ENCODE measurements at places on chromosomes 1 and 21.

GRCh38 chr1:1915911-1916840, 1.1 kb downstream of the CALML6 start:
- no peak for DNase-seq

DNA sequence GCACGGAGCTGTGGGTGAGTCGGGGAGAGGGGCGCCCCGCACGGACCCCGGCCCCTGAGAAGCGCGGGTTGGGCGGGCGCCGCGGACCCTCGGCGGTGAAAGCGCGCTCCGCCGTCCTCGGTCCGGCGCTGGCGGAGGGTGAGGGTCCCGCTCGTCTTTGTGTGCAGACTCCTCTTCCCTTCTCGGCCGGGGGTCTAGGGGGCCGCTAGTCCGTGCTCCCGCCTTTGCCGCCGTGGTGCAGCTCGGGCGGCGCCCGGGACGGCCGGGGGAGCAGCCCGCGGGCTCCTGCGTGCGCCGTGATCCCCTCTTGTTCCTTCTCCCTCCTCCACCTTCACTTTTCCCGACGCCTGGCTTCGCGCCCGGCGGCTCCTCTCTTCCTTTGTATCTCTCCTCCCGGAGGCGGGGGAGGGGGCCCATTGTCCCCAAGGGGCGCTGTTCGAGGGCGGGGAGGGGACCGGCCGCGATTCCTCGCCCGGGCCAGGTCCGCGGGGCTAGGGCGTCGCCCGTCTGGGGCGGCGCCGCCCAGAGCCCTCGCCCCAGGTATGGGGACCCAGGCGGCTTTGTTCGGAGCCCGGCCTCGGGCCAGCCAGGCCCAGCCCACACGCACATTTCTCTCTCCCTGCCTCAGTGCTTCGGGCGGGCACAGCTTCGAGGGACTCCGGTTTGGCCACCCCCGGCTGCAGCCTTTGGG, 519 bp downstream of the FNBP1L start:
- DNase-seq: peak; percentile 14

DNA sequence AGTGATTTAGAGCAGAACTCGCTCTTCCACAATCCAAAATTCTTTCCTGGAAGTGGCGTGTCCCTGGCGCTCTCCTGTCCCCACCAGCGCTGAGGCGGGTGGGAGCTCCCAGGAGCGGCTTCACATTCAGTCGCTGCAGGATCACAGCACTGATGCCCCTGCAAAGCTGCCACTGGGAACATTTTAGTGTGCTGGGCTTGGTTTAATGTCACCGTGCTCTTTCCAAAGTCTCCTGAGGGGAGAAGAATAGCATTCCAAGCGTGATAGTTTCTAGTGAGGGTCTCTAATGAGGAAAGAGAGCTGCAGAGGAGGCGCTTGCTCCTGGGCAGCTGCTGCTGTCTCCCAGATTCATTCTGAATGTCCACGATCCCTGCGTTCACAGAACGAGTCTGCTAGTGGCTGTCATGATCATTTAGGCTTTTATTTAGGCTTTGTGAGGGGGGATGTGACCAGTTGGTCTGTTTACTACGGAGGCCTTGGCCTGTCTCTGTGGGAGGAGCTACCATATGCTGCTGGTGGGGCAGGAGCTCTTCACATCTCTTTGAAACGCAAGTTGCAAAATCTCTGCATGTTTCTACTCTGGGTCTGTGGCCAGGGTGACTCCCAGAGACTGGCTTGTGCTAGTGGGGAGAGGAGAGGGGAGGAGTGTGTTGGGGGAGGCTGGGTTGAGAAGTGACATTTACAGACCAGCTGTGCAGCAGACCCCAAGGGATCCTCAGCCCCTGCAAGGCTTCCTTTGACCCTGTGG, 23.4 kb downstream of the OLFML3 start:
- no peak for DNase-seq

DNA sequence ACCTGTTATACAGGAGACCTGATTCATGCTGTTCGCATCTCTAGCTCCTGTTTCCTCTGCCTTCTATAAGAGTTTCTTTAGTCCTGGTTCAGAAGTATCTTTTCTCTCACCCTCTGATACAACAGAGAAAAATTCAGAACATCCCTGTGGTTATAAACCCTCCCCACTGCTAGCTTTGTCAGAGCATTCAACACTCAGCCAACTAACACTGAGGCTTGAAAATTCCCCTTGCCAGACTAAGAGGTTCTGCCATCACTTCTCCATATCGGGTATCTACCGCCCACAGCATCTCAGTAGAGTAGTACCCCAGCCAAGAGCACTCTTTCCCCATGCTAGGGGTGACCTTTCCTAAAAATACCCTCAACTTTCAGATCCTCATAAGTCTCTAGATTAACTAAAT, 19.6 kb upstream of the PIK3R3 start:
- DNase-seq: no peak

DNA sequence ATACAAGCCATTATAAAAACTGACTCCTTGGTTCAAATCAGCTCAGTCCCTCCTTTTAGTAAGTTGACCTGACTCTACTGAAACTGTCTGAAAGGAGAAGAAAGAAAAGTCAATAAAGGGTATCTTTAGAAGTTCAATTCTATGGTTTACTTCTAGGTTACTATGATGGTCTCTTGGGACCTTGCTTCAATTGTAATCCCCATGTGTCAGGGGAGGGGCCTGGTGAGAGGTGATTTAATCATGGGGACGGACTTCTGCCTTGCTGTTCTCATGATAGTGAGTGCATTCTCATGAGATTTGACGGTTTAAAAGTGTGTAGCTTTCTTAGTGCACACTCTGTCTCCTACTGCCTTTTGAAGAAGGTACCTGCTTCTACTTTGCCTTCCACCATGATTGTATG, 31.7 kb upstream of the FNBP1L start:
- no peak for DNase-seq

- DNase-seq: no peak
Observed at GRCh38 chr1:1925437-1926345, 6.6 kb upstream of the TMEM52 start.

DNA sequence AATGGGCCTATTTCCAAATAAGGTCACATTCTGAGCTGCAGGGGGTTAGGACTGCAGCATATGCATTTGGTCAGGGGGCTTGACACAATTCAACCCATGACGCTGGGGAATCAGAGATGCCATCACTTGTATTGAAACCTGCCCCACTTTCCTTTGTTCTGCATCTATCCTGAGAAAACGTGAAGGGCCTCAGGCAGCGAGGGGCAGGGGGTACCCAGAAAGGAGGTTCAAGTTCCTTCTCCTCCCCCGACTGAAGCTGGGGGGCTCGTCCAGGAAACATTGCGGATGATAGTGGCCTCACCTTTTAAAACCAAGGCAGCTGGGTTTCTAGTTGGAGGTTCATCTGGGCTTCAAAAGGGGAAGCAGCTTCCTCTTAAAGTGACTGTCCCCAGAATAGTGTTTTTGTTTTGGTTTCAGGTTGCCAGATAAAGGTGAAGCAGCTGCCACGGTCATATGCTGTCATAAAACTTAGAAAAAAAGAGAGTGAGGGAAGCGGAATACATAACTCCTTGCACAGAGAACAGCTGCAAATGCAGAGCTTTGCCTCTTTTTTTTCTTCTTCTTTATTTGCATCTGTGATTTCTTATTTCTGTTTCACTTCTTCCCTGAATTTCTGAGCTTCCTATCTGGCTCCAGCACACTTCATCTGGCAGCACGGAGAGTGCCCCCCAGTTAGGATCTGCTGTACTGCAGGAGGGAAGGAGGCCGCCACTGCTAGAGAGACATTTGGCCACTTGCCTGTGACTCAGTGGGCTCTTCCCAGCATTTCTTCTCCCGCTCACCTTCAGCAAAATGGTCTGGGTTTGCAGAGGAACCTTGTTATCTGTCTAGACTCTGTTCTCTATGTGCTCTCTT, 142.0 kb downstream of the AJAP1 start:
- DNase-seq: no peak

GRCh38 chr21:26777166-26777565, 68.0 kb downstream of the ADAMTS1 start:
- no peak for DNase-seq

GRCh38 chr1:223852337-223852736, 6.6 kb upstream of the TP53BP2 start:
- DNase-seq: no peak

DNA sequence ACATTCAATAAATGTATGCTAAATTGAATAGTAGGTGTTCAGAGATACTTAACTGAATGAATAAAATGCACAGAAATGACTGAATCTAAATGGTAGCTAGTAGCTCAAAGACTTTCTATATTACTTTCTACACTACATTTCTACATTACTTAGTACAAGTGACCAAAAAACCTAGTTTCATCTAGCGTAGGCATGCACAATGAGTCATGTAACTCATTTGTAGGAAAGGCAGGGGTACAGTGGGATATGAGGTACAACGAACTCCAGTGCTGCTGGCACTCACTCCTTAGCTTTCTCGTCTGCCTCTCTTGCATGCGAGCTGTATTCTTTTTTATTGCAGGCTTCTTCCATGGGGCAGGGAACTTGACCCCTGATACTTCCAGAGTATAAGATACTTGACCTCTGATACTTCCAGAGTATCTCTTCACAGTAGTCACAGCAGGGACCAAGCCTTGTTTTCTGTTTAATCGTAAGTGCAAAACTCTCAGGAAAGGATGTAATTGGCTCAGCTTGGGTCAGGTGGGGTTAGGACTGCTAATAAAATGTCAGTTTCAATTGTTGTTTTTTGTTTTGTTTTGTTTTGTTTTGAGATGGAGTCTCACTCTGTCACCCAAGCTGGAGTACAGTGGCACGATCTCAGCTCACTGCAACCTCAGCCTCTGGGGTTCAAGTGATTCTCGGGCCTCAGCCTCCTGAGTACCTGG, 4.9 kb upstream of the ATP2B4 start:
- no peak for DNase-seq

GRCh38 chr1:180964056-180964455, 51.4 kb downstream of the KIAA1614 start:
- DNase-seq: no peak

DNA sequence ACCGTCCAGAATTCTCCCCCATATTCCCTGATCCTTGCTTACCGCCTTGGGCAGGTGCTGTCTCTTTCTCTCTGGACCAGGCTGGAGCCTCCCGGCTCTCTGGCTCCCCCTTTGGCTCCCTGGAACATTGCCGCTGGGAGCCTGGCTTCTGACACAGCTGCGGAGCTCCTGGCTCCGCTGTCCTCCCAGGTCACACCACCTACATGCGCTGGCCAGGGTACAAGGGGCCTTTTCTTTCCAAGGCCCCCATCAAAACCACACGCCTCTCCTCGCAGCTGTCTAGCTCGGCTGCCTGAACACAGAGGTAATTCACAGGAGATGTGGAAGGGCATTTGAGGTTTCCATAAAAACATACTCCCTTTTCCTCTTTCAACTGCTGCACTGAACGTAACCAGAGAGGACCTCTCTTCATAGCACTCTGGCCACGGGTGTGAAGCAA, 7.5 kb upstream of the ZNF648 start:
- peak; percentile 29 for DNase-seq

GRCh38 chr21:44737706-44738354, 26.5 kb upstream of the TSPEAR start:
- peak; percentile 46 for DNase-seq

GRCh38 chr1:232019026-232019340, 392.4 kb downstream of the DISC1 start:
- DNase-seq: no peak

DNA sequence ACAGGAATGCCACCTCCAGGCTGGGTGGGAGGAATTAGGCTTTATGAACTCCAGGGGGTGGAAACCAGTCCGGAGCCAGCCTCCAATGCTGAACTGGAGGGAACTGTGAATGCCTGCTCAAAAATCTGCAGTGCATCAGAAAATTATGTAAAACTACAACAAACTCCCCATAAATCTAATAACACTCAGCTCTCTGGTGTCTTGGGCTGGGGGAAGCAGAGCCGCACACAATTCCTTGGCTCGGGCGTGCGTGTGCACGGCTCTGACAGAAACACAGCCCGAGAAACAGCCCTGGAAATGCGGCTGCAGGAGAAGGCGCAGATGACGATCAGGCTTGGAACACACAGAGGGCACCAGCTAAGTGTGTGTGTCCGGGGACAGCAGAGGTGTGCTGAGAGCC, 127.6 kb upstream of the VAMP3 start:
- no peak for DNase-seq

DNA sequence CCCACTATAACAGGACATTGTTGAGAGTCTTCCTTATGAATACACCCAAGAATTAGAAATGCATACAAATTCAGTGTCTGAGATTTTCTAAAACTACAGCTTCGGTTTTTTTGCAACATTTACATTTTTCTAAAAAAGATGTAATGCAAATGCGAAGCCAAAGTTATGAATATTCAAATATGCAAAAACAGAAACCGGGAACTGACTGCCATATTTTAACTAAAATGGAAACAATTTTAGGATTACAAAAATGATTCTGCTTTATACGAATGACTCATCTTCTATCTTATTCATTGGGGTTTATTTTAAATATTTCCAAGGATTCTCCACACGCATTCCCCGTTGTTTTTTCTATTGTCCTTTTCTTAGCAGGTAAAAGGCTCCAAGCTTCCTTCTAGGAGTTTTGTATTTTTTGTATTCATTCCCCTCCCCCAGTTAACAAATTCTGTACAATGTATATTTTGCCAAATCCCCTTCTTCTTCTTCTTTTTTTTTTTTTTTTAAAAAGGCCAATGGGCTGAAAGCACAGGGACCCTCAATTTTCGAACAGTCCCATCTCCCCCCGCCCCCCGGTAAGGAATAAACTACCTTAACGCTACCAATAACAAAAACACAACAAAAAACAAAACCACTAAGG, 1.0 kb downstream of the ARPC5 start:
- no peak for DNase-seq

DNA sequence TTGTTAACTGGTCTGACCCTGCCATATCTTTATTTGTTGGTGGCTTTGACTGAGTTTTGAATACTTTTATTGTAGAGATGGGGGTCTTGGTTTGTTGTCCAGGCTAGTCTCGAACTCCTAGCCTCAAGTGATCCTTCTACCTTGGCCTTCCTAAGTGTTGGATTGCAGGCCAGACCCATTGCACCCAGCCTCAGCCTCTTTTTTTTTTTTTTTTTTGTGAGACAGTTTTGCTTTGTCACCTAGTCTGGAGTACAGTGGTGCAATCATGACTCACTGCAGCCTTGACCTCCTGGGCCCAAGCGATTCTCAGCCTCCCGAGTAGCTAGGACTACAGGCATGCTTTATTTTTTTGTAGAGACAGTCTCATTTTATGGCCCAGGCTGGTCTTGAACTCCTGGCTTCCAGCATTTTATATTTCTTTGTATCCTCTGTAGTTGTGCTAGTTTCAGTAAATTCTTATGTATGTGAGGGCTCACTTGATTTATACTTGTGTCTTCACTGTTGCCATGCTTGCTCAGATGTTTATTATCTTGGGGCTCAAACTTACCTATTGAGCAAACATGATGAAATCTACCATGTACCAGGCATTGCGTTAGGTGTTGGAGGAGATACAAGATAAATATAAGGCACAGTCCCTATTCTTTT, 24.1 kb downstream of the THRAP3 start:
- peak; percentile 34 for DNase-seq

DNA sequence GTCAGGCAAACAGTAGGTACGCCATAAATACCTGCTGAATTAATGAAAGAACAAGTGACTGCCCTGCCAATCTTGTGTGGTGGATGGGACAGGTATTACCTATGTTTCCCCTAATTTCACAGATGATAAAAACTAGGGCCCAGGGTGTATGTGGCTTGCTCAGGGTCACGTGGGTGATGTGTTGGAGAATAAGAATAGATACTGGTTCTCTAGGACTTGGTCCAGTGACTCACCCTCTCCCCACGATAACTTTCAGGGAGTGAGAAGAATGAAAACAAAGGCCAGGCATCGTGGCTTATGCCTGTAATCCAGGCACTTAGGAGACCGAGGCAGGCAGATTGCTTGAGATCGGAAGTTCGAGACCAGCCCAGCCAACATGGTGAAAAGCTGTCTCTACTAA, 26.7 kb downstream of the SLC26A9 start:
- no peak for DNase-seq

- no peak for DNase-seq
Observed at GRCh38 chr1:115218699-115219098, 119.3 kb downstream of the NGF start.

- no peak for DNase-seq
Observed at GRCh38 chr1:8989821-8990220, 36.4 kb downstream of the SLC2A7 start.

Measured in hematopoietic multipotent progenitor cell (in vitro differentiated cells).